Neural progenitor cell (in vitro differentiated cells): ENCODE measurements at places on chromosomes 12 and 14. TPM values are rescaled to one million over a fixed set of nuclear protein-coding genes. Genes with fewer than 3 reads are reported as not detected.
A peak's percentile ranks its signal among the peaks of the same experiment; 100 is the strongest.

Gene DDN
- total RNA-seq, result 0.25 TPM in 1 of 2 replicates, not detected in the other

Gene TAS2R8
- total RNA-seq, result 0.22 TPM in 1 of 2 replicates, not detected in the other

Gene SLC17A8
- total RNA-seq, result not detected in 2 replicates

Gene TMEM132D
- total RNA-seq, result 1.0 and 1.1 TPM in 2 replicates

Gene TNFAIP2
- 5.3 and 14.0 TPM in 2 replicates for total RNA-seq

Gene PIWIL1
- not detected in 2 replicates for total RNA-seq

GRCh38 chr12:27488479-27488878, 35.5 kb upstream of the PPFIBP1 start:
- no peak for DNase-seq
- no peak overlapping the region for H3K4me3 ChIP-seq
- no peaks in the 10 kb centered on the region for H3K27me3 ChIP-seq

- H3K27me3 ChIP-seq, result no peaks in the 10 kb centered on the region
- no peak for DNase-seq
- H3K4me1 ChIP-seq, result peaks cover 27% of the 10 kb centered on the region
- no peaks in the 10 kb centered on the region for H3K36me3 ChIP-seq
Measured at GRCh38 chr12:11863988-11864387, 206.8 kb upstream of the BCL2L14 start.

- peak; percentile 62 for DNase-seq
- H3K4me1 ChIP-seq, result peaks cover 40% of the 10 kb centered on the region
- peak within 1 kb of the TSS; percentile 94 for H3K4me3 ChIP-seq
- H3K27me3 ChIP-seq, result no peaks in the 10 kb centered on the region
- peak within 1 kb of the TSS; percentile 97 for H3K27ac ChIP-seq
- H3K36me3 ChIP-seq, result no peaks in the 10 kb centered on the region
Measured at GRCh38 chr12:121580959-121581685, at the start of gene KDM2B. Gene KDM2B, minus strand, starts transcription at chr12:121581023. Its CDS starts 112 bp downstream, at chr12:121580911.

- no peaks in the 10 kb centered on the region for H3K27me3 ChIP-seq
- H3K4me3 ChIP-seq, result no peak overlapping the region
- H3K36me3 ChIP-seq, result no peaks in the 10 kb centered on the region
Measured at GRCh38 chr14:68297876-68298468, 478.4 kb downstream of the RAD51B start.

DNA sequence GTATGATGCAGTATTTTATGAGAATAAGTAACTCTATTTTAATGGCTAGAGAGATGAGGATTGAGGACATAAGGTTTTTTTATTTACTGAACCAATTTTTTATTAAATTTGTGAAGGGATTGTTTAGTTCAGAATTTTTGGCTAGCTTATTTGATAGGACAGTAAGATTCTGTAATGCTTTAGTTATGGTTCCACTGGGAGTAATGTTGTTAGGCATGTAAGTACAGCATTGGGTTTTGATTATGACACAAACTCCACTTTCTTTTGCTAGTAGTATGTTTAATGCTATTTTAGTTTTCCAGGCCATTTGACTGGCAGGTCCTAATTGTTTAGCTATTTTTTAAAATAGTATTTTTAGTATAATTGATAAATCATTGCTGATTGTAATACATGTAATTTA, 33.8 kb upstream of the LRRC10 start:
- H3K4me1 ChIP-seq, result no peaks in the 10 kb centered on the region
- no peak overlapping the region for H3K4me3 ChIP-seq
- DNase-seq, result no peak
- H3K36me3 ChIP-seq, result no peaks in the 10 kb centered on the region
- H3K27ac ChIP-seq, result no peak overlapping the region

DNA sequence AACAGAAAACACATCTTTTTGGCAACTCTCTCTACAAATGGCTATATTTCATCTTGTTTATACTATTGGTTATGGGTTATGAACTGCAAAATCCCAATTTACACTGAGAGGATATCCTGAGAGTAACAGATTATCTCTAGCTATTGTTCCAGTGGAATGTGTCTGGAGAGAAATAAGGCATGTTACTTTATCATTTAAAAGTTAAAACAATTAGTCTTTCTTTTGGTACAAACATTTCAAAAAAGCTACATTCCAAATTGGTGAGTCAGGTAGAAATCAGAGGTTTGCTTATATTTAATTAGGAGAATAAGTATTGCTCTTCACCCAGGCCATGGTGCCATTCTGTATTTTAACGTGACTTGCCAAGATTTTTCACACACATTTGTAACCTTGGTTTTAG, 411.6 kb downstream of the CCER1 start:
- no peak overlapping the region for H3K4me3 ChIP-seq
- H3K4me1 ChIP-seq, result no peaks in the 10 kb centered on the region
- H3K36me3 ChIP-seq, result no peaks in the 10 kb centered on the region
- no peak overlapping the region for H3K27ac ChIP-seq

- H3K4me1 ChIP-seq, result no peaks in the 10 kb centered on the region
- no peak overlapping the region for H3K27ac ChIP-seq
- no peaks in the 10 kb centered on the region for H3K27me3 ChIP-seq
- no peak for DNase-seq
- H3K36me3 ChIP-seq, result peaks cover 43% of the 10 kb centered on the region
- H3K4me3 ChIP-seq, result no peak overlapping the region
Measured at GRCh38 chr12:110343114-110343513, 60.4 kb downstream of the ANAPC7 start.

DNA sequence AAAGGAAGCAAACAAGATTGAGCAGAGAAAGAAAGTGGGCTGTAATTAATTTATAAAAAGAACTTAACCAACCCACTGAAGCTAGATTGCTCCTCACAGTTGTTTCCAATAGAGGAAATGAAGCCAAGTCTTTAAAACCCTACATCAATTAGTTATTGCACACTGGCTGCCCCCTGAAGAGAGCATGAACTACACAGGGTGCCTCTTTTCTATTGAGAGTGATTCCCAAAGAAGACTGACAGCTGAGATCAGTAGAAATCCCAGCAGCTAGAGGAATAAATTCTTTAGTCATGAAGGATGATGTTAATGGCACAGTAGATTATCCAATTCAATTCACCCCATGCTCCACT, 8.6 kb upstream of the USP15 start:
- H3K36me3 ChIP-seq, result no peaks in the 10 kb centered on the region
- no peak overlapping the region for H3K4me3 ChIP-seq
- H3K27ac ChIP-seq, result peak overlapping the region; percentile 12
- peaks cover 5% of the 10 kb centered on the region for H3K4me1 ChIP-seq

- H3K4me3 ChIP-seq, result no peak overlapping the region
- H3K27ac ChIP-seq, result no peak overlapping the region
- no peak for DNase-seq
- no peaks in the 10 kb centered on the region for H3K27me3 ChIP-seq
Measured at GRCh38 chr12:52896190-52897100, 8.4 kb downstream of the KRT8 start.

- H3K36me3 ChIP-seq, result no peaks in the 10 kb centered on the region
- no peaks in the 10 kb centered on the region for H3K27me3 ChIP-seq
- H3K27ac ChIP-seq, result no peak overlapping the region
- H3K4me3 ChIP-seq, result no peak overlapping the region
- no peak for DNase-seq
Measured at GRCh38 chr12:107349839-107350238, 256.5 kb upstream of the CRY1 start.

- no peaks in the 10 kb centered on the region for H3K27me3 ChIP-seq
- H3K4me3 ChIP-seq, result no peak overlapping the region
- no peak for DNase-seq
Measured at GRCh38 chr14:68305738-68306137, 486.2 kb downstream of the RAD51B start.
